NCI-H1092 treated with DMSO at 0.1 percent for 48 hours (cell line): ENCODE measurements at places on chromosomes 13 and 19.
A peak's percentile ranks its signal among the peaks of the same experiment; 100 is the strongest.

- DNase-seq: peak; percentile 24
Measured at GRCh38 chr13:107585469-107586180, 629.7 kb downstream of the LIG4 start.

GRCh38 chr19:51970718-51971117 lies 15.9 kb downstream of the ZNF350 start:
- DNase-seq: no peak

DNA sequence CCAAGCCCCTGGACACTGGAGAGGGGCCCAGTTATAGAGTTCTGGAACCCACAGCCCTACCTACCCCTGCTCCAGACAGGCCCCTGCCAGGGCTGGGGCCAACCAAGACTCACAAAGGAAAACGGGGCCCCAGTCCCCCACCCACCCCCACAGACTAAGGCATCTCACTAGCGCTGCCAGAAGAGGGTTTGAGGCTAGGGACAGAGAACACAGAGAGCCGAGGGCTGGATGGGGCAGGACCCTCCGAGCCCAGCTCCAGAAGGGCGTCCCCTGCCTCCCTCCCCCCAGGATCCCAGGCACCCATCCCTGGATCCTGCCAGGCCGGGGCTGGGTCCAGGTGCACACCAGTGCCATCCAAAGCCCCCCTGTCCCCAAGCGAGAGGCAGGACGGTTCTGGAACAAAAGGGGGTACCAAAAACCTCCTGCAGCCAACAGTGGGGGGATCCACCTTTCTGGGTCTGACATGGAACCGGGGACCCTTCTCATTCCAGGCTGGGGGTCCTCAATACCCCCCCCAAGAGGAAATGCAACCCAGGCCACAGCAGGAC lies 4.4 kb upstream of the REXO1 start:
- DNase-seq: no peak

DNA sequence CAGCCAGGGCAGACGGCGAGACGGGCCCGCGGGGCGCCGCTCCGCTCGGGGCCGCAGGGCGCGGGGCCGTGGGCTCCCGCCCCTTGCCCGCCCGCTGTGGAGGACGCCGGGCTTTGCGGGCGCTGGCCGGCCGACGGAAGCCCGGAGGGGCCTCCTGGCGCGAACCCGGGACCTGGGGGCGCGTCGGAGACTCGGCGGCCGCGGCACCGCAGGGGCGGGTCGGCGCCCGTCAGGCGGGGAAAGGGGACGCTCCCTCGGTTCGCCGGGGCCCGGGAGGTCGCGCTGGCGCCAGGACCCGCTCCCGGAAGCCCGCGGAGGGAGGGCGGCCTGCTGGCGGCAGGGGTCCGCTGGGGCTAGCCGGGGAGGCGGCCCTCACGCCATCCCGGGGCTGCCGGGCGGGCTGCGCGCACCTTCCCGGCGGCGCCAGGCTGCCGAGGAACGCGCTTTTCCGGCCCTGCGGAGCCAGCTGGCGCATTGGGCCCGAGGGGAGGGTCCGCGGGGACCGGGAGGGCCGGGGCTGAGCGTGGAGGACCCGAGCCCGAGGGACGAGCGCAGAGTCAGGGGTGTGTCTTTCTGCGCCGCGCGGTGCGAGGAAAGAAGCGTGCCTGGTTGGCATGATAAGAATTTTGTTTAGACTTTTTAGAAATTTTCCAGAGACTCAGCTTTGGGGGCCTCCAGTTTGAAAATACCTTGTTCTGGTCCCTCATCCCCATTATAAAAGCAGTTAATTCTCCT lies 511 bp downstream of the GARRE1 start:
- DNase-seq: peak; percentile 18

DNA sequence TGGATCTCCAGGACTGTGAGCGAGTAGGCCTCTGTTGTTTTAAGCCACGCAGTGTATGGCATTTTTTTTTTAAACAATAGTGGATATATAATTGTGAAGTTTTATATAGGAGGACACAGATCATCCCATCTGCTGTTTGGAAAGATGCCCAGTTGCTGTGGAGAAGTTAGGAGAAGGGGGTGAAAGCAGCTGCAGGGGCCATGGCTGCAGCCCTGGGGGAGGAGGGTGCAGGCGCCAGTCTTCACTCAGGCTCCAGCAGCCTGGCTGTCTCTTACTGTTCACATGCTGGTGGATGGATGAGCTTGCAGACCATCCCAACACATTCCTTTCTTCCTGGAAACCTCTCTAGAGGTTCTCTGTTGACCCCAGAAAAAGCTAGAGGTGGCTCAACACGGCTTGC lies 242.3 kb downstream of the TEX29 start:
- DNase-seq: peak; percentile 27

GRCh38 chr13:110116072-110116487 lies 190.9 kb downstream of the COL4A1 start:
- no peak for DNase-seq

GRCh38 chr19:17419154-17419620 lies 660 bp upstream of the MVB12A start:
- DNase-seq: no peak

DNA sequence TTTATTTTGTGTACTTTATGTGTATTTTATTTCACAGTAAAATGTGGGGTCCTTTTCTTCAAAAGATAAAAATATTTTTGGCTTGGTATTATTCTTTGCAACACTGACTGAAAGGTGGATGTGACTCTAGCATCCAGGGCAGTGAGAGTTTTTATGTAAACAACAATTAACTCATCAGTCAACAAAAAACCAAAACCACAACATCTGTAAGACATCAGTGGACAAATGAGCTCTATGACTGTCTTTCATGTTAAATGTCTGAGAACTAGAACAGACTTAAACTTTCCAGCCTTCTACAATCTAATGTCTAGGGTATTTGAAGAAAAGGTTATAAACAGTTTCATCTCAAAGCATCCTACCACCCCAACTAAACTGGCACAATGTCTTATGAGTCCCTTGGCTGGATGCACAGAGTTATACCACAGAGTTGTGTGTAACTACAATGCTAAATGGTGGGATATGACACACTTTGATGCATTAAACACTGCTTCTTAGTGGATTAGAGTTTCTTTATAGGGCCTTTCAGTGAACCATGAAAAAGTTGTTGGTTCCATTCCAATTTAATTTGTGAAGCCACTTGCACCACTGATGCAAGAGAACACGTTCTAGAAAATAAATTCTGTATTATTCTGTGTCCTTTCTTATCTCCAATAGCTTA lies 544.2 kb upstream of the KLF12 start:
- no peak for DNase-seq

- no peak for DNase-seq
Measured at GRCh38 chr19:16328824-16329482, 4.3 kb downstream of the KLF2 start.

DNA sequence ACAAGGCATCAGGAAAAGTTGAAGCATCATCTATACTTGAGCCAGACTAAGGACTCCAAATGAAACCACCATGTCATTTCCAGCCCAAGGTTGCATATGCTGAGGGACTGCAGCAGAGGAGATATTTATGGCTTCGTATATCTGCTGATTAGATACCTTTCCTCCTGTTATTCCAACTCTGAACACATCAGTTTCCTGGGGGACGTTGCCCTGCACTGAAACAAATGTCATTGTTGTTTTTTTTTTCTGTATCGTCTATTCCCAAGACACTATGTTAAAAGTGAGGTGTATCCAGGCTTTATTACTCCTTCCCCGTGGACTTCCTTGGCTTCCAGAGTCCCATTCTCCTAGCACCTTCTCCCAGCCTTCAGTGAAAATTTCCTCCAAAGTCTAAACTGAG lies at the start of gene OR7A17:
OR7A17 (minus strand) TSS at position 101 of the 400 bp plus-strand sequence. CDS start 4,777 bp downstream, outside the sequence.
- no peak for DNase-seq

GRCh38 chr13:30148786-30149185 lies 158.6 kb downstream of the KATNAL1 start:
- no peak for DNase-seq

- no peak for DNase-seq
Measured at GRCh38 chr13:44622261-44622660, 46.1 kb upstream of the TSC22D1 start.

GRCh38 chr19:52336791-52337381 lies 843 bp downstream of the ZNF610 start:
- no peak for DNase-seq

- DNase-seq: no peak
Measured at GRCh38 chr19:8336660-8337059, 6.4 kb downstream of the KANK3 start.

DNA sequence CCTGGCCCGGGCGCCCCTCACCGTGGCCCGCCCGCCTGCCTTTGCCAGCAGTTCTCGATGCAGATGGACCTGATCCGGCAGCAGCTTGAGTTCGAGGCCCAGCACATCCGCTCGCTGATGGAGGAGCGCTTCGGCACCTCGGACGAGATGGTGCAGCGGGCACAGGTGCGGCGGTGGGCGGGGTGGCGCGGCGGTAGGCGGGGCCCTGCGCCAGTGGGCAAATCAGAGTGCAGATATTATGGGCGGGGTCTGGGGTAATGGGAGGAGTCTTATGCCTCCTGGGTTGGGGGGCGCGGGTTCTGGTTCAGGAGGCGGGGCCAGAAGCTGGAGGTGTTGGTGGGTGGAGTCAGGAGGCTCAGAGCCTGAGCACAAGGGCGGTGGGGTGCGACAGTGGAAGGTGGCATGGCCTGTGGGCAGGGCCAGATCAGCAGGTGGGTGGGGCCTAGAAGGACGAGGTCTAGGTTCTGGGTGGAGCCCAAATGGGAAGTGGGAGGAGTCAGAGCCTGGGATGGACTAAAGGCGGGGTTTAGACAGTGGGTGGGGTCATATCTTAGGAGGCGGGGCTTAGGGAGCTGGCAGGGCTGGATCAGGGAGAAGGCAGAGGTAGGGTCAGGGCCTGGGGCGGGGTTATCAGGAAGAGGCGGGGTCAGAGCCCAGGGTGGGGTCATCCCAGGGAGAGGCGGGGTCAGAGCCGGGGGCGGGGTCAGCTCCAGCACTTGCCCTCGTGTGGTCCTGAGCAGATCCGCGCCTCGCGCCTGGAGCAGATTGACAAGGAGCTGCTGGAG lies 5.6 kb downstream of the APC2 start:
- DNase-seq: no peak

DNA sequence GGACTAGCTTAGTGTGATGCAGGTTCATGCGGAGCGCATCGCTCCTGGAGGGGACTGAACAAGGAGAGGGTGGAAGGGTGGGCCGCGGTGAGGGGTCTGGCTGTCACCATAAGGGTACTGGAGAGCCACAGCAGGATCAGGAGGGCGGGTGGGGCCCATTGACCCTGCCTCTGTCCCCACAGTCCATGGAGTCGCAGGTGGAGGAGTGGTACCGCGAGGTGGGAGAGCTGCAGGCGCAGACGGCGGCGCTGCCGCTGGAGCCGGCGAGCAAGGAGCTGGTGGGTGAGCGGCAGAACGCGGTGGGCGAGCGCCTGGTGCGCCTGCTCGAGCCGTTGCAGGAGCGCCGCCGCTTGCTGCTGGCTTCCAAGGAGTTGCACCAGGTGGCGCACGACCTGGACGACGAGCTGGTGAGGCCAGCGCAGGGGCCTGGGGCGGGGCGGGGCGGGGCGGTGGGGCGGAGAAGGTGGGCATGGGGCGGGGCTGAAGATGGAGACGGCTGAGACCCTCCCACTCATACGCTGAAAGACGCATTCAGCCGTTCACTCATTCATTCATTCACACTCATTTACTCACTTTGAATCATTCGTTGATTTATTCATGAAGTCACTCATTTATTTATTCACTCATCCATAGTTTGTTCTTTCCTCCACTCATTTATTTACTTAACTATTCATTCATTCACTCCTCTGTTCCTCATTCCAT lies 27.5 kb upstream of the SHKBP1 start:
- DNase-seq: peak; percentile 71

GRCh38 chr13:21059641-21060337 lies 1.6 kb downstream of the LATS2 start:
- DNase-seq: no peak

GRCh38 chr19:23996549-23996948 lies 81.9 kb downstream of the ZNF726 start:
- DNase-seq: no peak

GRCh38 chr13:35930665-35931631 lies 200.2 kb downstream of the DCLK1 start:
- no peak for DNase-seq

DNA sequence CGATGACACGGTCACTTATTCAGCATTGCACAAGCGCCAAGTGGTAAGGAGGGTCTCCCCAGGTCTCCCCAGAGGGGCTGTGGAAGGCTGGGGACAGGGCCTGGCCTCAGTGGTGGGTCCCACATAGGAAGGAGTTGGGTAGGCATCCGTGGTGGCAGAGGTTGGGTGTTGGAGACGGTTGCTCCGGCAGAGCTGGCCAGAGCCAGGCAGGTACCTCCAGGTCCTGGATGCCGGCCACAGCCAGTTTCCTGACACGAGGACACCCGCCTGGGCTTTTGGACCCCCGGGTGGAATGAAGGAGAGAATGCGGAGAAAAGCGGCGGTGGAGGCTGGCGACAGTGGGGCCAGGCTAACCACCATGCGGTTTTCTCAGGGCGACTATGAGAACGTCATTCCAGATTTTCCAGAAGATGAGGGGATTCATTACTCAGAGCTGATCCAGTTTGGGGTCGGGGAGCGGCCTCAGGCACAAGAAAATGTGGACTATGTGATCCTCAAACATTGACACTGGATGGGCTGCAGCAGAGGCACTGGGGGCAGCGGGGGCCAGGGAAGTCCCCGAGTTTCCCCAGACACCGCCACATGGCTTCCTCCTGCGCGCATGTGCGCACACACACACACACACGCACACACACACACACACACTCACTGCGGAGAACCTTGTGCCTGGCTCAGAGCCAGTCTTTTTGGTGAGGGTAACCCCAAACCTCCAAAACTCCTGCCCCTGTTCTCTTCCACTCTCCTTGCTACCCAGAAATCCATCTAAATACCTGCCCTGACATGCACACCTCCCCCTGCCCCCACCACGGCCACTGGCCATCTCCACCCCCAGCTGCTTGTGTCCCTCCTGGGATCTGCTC lies 1.3 kb upstream of the FFAR1 start:
- DNase-seq: no peak

DNA sequence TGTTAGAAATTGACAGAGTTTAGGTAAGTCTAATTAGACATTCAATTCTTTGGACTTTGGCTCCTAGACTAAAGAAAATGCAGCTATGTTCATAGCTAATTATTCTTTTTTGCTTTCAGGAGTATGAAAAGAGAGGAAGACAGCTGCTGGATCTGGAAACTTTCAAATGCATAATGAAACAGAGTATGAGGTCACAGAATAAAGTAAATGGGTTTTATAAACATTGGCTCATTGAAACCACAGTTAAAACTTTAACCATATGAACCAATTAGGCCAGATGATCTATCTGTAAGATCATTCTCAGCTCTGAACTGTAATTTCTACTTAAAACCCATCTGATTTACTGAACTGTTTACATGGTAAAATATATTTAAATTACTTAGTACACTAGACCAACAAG lies 82.7 kb downstream of the TEX26 start:
- no peak for DNase-seq

DNA sequence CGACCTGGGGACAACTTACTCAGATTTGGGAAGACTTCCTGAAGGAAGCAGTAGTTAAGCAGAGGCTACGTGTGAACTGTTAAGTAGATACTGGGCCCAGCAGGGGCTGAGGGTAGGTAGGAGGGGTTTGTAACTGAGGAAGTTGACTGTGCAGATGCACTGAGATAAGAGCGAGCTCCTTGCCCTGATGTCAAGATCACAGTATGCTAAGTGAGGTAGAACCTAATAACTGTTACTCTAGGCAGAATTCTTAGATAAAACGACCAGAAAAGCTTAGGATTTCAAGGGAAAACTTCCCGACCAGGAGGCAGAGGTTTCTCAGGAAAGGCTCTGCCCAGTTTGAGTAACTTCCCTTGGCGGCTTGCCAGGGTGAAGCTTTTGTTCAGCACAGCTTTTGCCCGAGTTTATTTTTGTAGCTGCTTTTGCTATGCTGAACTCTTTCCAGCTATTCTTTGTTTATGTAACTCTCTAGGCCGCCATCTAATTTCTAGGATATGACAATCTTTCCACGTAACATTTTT lies 632.1 kb downstream of the DIAPH3 start:
- DNase-seq: peak; percentile 64

- DNase-seq: no peak
Measured at GRCh38 chr13:57045826-57046546, 94.7 kb upstream of the PRR20A start.
